ENCODE measurements at places on chromosomes 3 and 15.

- DNase-seq = no peak
- H3K27ac ChIP-seq = no peak overlapping the region
- no peaks in the 10 kb centered on the region for H3K36me3 ChIP-seq
These were observed 407.0 kb downstream of the ERC2 start for GRCh38 chr3:56061279-56061626.

DNA sequence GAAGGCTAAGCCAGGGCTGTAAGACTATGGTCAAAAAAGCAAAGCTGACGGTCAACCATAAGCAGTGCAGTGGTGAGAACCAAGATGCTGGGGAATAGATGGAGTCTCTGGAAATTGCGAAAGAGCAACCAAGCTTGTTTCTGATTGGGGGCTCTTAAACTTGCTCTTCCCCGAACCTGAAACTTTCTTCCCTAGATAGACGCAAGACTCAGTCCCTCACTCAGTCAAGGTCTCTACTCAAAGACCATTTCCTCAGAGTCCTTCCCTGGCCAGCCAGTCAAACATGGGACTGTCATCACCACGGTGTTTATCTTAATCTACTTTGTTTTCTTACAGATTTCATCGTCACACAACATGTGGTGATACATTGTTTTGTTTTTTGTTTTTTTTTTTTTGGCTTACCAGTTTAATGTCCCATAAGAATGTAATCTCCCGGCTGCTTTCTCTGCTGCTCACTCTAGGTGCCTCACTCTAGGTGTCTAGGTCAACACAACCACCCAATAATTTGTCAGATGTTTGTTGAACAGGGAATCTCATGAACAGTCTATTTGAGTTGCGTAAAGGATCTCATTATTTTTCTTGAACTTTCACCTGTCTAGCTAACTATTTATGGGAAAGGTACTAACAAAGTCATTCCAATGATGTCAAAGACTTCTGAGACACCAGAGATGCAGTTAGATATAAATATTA, 495.4 kb downstream of the FOXP1 start:
- H3K36me3 ChIP-seq = no peaks in the 10 kb centered on the region
- H3K4me3 ChIP-seq = no peak overlapping the region
- H3K27ac ChIP-seq = peak overlapping the region; percentile 59
- H3K4me1 ChIP-seq = peaks cover 52% of the 10 kb centered on the region

DNA sequence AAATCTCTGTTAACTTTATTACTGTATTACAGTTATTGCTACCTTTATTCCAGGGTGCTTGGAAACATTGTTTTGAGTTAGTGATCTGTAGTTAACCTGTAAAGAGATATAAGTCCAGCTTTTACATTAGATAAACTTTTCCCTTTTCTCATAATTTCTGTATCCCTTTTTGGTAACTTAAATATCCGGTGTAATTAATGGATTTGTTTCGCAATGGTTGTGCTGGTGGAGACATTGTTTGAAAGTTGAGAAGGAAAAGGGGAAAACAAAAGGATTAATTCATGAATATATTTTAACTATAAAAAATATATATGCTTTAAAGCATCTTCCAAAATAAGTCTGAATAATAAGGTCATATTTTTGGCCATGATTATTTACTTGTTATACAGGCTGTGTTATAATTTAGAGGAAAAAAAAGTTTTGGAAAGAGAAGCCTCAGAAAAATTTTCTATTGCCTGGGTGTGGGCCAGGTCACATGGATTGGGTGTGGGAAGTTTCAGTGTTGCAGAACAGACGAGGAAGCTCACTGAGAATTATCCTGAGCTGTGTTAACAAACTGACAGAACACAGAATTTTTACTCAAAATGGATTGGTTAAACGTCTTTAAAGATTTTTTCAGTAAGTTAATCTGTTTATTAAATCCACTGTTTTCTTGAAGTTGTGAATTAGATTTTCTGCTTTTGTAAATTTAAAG, 27.7 kb upstream of the IL20RB start:
- H3K4me1 ChIP-seq = peaks cover 9% of the 10 kb centered on the region
- H3K27ac ChIP-seq = no peak overlapping the region
- no peaks in the 10 kb centered on the region for H3K27me3 ChIP-seq
- peaks cover 3% of the 10 kb centered on the region for H3K36me3 ChIP-seq
- no peak for DNase-seq

GRCh38 chr3:151169262-151169947, 33.6 kb downstream of the GPR171 start:
- H3K27me3 ChIP-seq = no peaks in the 10 kb centered on the region
- no peak overlapping the region for H3K4me3 ChIP-seq
- H3K4me1 ChIP-seq = peaks cover 19% of the 10 kb centered on the region
- H3K36me3 ChIP-seq = no peaks in the 10 kb centered on the region
- no peak overlapping the region for H3K27ac ChIP-seq
- no peak for DNase-seq

GRCh38 chr3:112056451-112056929, 22.0 kb downstream of the TMPRSS7 start:
- H3K4me3 ChIP-seq = no peak overlapping the region
- no peaks in the 10 kb centered on the region for H3K4me1 ChIP-seq
- H3K27ac ChIP-seq = no peak overlapping the region
- no peak for DNase-seq
- H3K27me3 ChIP-seq = no peaks in the 10 kb centered on the region
- no peaks in the 10 kb centered on the region for H3K36me3 ChIP-seq

DNA sequence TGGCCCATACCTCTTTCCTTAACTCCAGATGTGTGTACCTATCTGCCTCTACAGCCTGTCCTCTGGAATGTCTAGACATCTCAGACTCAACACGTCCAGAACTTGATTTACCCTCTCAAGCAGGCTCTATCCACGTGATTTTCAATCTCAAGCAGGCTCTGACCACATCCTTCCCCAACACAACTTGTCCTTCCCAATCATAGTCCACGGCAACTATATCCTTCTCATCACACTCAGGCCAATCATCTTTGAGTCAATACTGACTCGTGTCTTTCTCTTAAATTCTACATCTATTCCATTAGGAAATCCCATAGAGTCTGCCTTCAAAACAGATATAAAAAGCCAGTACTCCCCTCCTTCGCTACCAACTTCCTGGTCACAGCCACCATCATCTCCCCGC, 70.4 kb downstream of the FOXP1 start:
- no peaks in the 10 kb centered on the region for H3K27me3 ChIP-seq
- no peak overlapping the region for H3K27ac ChIP-seq

- no peaks in the 10 kb centered on the region for H3K27me3 ChIP-seq
- H3K4me1 ChIP-seq = peaks cover 12% of the 10 kb centered on the region
- H3K36me3 ChIP-seq = peaks cover 8% of the 10 kb centered on the region
- peak overlapping the region; percentile 3 for H3K4me3 ChIP-seq
These were observed 26.5 kb downstream of the LYSMD4 start for GRCh38 chr15:99706557-99707303.

GRCh38 chr15:41936649-41937567, 35.4 kb downstream of the EHD4 start:
- peaks cover 5% of the 10 kb centered on the region for H3K36me3 ChIP-seq
- peaks cover 62% of the 10 kb centered on the region for H3K4me1 ChIP-seq
- peak overlapping the region; percentile 11 for H3K4me3 ChIP-seq
- H3K27ac ChIP-seq = peak overlapping the region; percentile 95

DNA sequence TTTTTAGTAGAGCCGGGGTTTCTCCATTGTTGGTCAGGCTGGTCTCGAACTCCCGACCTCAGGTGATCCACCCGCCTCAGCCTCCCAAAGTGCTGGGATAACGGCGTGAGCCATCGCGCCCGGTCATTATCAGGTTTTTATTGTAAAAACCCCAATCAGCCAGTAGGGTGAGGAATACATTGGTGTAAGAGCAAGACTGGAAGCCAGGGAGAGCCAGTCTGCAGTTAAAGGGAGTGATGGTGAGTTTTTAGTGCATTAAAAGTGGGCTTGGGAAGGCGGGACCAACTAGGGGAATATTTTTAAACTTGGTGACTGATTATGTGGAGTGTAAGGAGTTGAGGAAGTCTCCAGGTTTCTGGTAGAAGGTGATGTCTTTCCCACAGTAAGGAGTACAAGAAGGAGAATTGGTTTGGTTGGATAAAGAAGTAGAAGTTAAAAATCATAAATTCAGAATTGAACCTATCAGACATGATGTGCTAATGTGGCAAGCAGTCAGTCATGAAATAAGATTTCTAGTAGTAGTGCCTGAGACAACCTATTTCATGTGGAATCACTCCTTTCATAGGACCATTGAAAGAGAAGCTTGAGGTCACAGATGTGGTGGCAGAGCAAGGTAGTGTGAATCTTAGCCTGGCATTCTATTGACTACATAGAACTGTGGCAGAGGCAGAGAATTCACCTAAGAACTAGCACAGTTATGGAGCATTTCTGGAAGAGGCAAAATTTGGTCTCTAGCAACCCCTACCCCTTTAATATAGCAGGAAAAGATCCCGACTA, 2.4 kb upstream of the DCBLD2 start:
- H3K27ac ChIP-seq = no peak overlapping the region
- peaks cover 4% of the 10 kb centered on the region for H3K27me3 ChIP-seq
- no peaks in the 10 kb centered on the region for H3K36me3 ChIP-seq
- no peak for DNase-seq

GRCh38 chr3:101146946-101147345, 153.7 kb upstream of the ABI3BP start:
- H3K4me3 ChIP-seq = no peak overlapping the region
- no peak overlapping the region for H3K27ac ChIP-seq
- no peaks in the 10 kb centered on the region for H3K4me1 ChIP-seq
- no peak for DNase-seq

DNA sequence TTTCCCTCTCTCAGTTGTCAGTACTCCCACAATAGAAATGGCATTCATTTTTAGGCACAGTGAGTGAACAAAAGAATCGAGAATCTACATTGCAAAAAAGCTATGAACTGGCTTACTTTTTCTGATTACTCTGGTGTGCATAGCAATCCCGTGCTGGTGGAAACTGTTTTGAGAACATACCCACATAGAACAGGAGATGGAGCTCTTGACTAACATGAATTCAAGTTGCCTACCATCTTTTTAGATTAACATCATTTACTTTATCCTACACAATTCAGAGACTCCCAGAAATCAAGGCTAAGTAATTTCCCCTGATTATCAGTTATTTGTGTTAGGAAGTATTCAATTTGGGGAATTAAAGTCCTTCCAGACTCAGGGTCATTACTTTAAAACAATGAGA, 326.6 kb downstream of the ARPP21 start:
- H3K36me3 ChIP-seq = no peaks in the 10 kb centered on the region
- no peaks in the 10 kb centered on the region for H3K4me1 ChIP-seq
- H3K4me3 ChIP-seq = no peak overlapping the region
- DNase-seq = no peak

DNA sequence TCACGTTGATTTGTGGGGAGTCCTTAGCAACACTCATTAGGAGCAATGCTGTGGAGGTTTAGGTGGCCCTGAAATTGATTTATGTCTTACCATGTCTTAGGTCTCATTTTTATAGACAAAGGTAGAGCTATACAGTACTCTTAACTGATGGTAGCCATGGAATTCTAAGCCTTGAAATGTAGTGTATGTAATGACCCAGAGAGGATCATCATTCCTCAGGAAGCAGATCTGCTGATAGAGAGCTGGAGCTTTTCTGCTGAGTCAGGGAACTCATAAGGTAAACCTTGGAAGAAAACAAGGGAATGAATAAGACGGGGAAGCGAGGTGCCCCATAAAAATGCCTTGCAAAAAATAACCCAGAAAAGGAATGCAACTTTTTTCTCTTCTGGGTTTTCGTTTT, 34.0 kb upstream of the ZNF639 start:
- no peak overlapping the region for H3K27ac ChIP-seq
- no peaks in the 10 kb centered on the region for H3K4me1 ChIP-seq
- H3K4me3 ChIP-seq = no peak overlapping the region

DNA sequence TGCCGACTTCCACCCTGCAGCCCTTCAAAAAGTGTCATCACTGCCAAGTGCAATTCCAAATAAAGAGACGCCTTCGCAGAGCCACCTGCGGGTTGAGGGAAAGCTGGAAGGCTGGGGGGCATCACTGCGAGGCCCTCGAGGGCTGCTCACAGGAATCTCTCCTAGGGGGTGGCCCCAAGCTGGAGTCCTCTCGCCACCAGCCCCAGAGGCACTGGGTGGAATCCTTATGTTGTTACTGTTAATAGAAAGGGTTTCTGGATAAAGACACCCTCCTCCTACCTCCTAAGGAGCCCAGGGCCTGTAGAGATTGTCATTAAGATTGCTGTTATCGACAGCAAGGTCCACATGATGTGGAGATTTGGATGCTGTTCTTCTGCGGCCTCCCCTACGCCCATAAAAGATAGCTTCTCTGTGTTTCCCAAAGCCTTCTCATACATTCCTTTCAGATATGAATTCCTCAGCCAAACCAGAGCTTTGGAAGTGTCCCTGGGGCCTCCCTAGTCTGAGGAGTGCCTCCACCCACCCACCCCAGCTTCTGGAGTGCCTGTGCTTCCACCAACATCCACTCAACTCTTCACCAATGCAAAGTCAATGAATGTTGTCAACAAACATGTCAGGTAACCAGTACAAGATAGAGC, 512.7 kb downstream of the SHQ1 start:
- H3K27me3 ChIP-seq = no peaks in the 10 kb centered on the region
- no peak overlapping the region for H3K4me3 ChIP-seq
- H3K27ac ChIP-seq = no peak overlapping the region
- no peaks in the 10 kb centered on the region for H3K36me3 ChIP-seq

- no peak for DNase-seq
- no peak overlapping the region for H3K4me3 ChIP-seq
- H3K27me3 ChIP-seq = no peaks in the 10 kb centered on the region
- H3K27ac ChIP-seq = no peak overlapping the region
These were observed 5.5 kb downstream of the TATDN2 start for GRCh38 chr3:10253731-10254130.
